ENCODE measurements at places on chromosomes 6 and 20.

GRCh38 chr6:26304797-26305640, 60.0 kb upstream of the BTN3A2 start:
- DNase-seq = no peak

- DNase-seq = no peak
Observed at GRCh38 chr6:151719070-151719469, 88.4 kb upstream of the ESR1 start.

DNA sequence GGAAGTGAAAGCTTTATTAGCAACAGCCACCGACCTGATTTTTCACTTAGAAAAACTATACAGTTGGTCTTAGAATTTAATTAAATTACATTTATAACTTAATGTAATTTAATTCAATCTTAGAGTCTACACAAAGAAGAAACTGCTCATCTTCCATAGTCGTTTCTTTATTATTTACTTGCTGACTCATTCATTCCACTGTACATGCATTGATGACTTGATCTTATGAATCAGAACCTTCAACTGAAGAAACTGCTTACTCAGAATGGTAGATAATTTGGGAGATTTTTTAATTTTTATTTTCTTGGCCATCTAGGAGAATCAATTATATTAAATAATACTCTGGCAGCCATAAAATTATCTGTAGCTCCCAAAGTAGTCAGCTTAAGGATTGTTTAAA, 1021.6 kb upstream of the FLRT3 start:
- no peak for DNase-seq

DNA sequence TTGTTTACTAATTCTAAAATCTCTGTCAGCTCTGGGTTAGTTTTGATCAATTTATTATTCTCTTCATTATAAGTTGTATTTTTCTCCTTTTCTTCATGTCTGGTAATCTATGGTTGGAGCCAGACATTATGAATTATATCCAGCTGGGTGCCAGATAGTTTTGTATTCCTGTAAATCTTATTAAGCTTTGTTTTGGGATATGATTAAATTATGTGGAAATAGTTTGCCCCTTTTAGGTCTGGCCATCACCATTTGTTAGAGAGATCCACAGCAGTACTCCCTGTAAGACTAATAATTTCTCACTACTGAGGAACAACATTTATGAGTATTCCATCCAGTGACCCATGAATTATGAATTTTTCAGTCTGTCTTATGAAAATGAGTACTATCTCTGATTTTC, 20.9 kb upstream of the SLC17A1 start:
- no peak for DNase-seq

DNA sequence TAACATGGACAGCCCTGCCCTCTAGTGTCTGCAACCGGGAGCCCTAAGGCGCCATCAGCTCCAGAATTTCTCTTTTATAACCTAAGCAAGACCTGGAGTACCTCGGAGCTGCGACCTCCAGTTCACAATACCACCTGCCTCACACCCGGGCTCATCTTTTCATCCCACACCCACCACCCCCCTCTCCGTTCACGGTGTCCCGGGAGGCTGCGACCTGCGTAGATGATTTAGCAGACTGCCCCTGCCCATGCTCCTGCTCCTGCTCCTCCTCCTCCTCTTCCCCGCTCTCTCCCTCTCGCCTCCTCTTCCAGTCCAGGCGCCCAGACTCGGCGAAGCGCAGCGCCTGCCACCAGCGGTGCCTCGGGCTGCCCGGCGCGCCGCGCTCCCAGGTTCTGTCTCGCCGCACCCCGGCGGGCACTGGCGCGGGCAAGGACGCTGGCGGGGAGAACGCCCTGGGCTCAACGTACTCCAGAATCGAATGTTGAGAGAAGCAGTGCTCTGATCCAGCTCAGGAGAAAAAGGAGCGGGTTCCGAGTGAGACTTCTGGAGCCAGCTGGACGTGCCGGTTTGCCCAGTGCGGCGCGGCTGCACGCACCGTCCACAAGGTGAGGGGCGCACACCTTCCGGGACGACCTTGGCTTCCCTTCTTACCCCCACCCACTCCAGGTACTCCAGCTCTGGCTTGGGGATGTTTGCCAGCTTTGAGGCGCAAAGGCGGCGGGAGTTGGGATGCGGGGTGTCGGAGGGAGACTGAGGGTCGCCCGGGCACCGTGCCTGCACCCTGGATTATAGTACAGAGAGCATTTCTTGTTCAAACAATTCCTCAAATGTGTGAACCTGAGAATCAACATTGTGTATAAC, at the start of gene HTR1E:
Gene HTR1E (plus strand): TSS at position 310 of the 861 bp plus-strand sequence. CDS start 77,807 bp downstream, outside the sequence.
- DNase-seq = peak; percentile 77

DNA sequence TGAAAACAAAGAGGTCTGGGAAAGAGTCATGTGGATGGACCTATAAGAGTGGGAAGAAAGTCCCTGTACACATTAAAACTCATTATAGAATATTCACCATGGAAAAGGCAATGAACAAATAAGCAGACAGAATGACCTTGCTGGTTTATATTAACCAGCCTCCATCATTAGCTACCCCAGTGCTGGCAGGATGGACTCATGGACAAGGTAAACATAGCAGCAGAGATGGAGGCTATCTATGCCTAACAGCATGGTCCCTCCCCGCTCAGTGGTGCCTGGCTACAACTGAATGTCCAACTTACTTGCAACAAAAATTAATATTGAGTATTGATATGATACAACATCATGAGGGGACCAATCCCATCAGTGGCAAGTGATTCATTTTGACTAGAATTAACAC, 4.5 kb upstream of the ZKSCAN3 start:
- DNase-seq = no peak

DNA sequence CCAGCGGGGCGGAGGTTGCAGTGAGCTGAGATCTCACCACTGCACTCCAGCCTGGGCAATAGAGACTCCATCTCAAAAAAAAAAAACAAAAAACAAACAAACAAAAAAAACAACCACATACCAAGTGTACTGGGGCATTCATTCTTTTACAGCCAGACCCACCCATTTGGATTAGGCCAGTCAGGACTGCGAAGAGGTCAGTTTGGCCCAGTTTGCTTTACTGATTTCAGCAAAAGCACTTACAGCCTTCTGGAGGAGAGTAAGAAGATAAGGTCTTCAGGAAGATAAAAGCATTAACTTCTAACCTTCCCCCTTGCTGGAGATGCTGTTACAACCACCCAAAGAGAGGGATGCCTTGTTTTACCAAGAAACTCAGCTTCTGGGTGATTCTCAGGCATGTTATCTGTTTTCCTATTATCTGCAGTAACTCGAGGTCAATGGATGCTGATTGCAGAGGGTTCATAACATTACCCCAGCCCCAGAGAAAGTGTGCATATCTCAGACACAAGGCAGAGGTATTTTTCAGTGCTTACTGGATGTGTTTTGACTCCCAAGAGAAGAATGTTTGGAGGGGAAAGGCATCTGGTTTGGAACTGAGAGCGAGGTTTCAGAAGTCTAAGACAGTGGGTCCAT, 118.9 kb downstream of the RIN2 start:
- DNase-seq = no peak

DNA sequence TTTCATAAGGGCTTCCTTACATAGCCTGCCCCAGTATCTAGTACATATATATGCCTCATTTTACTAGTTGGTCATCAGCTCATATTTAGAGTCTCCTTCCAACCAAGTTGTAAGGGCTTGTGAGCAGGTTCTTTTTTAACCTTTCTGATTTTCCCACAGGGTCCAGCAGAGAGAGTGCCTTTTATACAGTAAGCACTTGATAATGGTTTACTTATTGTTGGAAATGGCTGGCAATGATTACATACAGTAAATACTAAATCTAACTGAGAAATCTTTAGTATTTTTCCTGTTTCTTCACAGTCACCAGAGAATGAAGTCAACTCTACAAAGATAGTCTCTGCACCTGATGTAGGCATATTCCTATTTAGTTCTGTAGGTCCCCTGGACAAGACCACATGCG, 135.1 kb upstream of the B3GAT2 start:
- no peak for DNase-seq

DNA sequence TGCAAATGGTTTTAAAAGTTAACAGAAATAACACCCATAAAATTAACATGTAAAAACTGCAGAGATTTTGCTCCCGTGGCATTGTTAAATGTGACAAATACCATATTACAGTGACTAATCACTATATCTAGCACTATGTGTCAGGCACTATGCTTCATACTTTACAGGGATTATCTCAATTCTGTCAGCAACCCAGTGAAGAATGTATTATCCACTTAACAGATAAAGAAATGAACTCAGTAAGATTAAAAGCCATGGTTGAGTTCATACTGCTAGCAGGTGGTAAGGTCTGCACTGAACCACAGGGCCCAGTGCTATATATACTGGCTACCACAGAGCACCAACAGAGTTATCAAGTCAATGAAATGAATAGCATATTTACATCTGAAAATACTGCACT, 65.4 kb downstream of the RWDD2A start:
- DNase-seq = no peak

DNA sequence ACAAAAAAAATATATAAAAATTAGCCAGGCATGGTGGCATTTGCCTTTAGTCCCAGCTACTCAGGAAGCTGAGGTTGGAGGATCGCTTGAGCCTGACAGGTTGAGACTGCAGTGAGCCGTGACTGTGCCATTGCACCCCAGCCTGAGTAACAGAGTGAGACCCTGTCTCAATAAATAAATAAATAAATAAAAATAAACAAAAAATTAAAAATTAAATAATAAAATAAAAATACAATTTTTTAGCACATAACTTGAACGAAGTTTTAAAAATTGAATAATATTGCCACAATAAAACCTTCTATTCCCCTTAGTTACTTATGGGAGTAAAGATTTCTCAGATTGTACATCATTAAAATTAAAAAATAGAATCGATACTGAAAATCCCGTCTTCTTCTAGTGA, 29.2 kb upstream of the CGA start:
- no peak for DNase-seq

DNA sequence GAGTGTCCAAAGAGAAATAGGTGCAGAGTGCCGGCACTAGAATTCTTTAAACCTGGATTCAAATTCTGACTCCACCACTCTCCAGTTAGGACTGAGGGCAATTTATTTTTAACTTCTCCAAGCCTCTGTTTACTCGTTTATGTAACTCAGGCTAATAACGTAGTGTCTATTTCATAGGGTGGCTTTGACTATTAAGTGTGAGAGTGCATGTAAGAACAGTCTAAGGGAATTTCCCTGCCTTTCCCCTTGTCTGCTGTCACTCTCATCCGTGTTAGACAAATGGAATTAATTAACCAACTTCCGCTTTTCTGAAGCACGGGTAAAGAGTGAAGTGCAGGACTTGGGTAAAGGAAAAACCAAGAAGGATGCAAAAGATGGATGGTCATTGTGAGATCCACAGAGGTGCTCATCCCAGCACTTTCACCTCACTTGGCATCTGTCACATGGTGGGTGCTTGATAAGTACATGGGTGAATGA, 4.1 kb upstream of the ZKSCAN8 start:
- no peak for DNase-seq

DNA sequence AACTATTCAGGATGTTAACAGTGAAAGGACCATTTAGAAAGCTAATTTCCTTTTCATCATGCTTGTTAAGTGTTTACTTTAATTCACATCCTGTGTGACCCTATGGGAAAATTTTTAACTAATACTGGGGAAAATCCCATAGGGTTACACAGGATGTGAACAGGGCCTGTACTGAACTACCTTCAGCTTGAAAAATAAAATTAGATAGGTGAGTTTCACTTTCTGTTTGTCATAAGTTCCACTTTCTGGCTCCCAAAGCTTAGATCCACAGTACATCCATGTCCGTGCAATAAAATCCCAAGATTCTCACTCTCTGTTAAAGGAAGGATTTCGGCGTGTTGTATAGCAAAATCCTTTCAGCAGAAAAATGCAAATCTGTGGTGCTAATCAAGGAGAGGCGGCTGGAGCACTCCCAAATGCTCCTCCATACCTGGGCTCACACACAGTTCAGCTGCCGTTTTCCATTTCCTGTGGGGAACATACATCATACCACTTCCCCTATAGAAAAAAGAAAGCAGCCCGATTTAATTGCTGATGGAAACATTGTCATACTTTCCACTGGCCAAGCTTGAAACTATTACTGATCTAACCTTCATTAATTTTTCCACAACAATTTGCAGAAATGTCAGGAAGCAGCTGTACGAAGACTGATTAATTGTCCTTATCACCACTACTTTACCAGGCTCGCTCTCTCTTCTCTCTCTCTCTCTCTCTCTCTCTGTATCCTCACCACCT, 125.2 kb downstream of the HIVEP2 start:
- DNase-seq = peak; percentile 5

DNA sequence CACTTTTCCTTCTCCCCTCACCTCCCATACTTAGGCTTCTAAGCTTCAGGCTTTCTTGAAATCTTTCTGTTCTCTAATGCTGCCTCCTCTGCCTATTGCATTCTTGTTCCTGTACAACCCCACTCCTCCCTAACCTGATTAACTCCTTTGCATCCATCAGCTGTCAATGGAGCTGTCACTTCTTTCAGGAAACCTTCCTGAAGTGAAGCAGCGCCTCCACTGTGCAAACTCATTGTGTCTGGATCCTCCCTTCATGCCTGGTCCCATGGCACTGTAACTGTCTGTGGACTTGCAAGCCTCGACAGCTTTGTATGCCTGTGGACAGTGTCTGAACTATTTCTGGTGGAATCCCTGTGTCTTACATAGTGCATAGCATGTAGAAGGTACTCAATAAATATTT, 185.0 kb downstream of the HS3ST5 start:
- no peak for DNase-seq

- DNase-seq = no peak
Observed at GRCh38 chr6:117711369-117711768, 36.1 kb downstream of the NUS1 start.

DNA sequence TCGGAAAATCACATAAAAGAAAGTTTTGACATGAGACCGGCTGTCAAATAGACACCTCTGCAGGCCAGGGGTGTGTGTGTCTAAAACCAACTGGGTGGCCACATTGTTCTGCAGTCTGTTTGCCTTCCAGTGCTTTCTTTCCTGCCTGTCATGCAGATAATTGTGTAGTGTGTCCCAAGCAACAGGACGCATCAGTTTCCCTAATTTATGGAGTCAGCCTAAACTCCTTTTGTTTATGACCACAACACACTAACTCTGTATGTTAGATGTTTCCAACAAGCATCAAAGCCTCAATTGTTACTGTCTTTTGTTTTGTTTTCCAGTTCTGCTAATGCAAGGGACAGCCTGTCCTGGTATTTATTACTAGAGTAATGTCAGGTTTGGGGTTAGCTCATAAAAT, 205.7 kb downstream of the ATXN1 start:
- DNase-seq = no peak

GRCh38 chr20:1625083-1625690, 5.4 kb upstream of the SIRPB1 start:
- no peak for DNase-seq

- peak; percentile 23 for DNase-seq
Observed at GRCh38 chr6:165245287-165245686, 64.1 kb downstream of the C6orf118 start.

GRCh38 chr6:152636021-152636608, 1.0 kb downstream of the SYNE1 start:
- no peak for DNase-seq

GRCh38 chr6:102390541-102390940, 997.0 kb downstream of the GRIK2 start:
- DNase-seq = no peak

DNA sequence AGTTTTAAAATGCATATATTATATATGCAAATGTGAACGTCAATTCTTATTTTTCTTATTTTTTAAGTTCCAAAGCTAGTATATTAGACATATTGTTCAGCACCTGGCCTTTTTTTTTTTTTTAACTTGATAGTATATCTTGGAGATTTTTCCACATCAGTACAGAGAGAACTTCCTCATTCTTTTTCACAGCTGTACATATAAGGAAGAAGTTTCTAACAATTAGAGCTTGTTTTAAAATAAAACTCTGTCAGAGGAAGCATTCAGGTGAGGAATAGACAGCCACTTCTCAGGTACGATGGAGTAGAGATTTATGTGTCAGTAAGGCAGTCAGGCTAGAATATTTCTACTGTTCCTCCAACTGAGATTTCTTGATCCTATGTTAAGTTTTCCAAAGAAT, 233.1 kb upstream of the SUPT3H start:
- DNase-seq = no peak
